ENCODE measurements at places on chromosomes 16 and 17.

- no peak for DNase-seq
These were observed 48.3 kb upstream of the AXIN2 start for GRCh38 chr17:65609749-65610148.

DNA sequence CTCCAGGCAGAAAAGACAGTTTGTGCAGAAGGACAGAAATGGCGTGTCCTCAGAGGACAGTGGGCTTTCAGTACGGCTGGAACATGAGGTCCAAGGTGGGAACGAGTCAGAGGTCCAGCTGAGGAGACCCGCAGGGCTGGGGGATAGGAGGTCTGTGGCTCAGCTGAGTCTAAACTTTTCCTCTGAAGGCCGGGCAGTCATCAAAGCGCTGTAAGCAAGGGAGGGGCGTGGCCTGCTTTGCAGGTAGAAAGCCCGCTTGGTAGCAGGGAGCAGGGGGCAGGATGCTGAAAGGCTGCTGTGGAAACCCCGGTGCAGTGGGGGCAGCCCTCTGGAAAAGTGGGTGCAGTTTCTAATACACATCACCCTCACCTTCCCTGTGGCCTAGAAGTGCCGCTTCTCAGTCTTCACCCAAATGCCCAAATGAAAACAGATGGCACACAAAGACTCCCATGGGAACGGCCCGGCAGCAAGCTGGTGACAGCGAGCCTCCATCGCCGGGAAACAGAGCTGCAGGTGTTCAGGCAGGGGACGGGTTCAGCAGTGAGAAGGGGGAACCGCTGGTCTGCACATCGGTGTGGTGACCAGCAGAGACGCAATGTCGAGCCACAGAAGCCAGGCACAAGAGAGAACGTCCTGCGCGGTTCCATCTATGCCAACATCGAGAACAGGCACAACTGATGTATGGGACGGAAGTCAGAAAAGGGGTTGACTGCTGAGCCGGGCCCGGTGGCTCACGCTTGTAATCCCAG is 12.2 kb upstream of the OSGIN1 start:
- no peak for DNase-seq

GRCh38 chr16:2979669-2980226 is 498 bp downstream of the PKMYT1 start:
- DNase-seq: no peak

GRCh38 chr16:5463820-5464219 is 366.2 kb upstream of the EEF2KMT start:
- DNase-seq: no peak

DNA sequence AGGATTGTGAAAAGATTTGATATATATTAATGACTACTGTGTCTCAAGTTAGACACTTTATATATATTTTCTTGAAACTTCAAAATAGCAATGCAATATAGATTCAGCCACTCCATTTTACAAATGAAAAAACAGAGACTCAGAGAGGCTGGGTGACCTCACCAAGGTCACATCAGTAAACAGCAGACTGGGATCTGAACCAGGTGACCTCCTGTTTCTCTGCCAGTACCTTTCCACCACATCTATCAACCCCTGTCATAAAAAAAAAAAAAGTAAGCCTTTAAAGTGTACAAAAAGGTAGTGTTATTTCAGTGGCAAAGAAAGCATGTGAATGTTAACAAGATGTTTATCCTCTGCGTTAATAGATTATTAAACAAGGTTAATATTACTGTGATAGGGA is 466.5 kb upstream of the DYNLRB2 start:
- no peak for DNase-seq

GRCh38 chr17:82487910-82488309 is 29.4 kb downstream of the NARF start:
- DNase-seq: no peak

GRCh38 chr16:77191259-77191969 is 424 bp downstream of the MON1B start:
- DNase-seq: peak; percentile 85

DNA sequence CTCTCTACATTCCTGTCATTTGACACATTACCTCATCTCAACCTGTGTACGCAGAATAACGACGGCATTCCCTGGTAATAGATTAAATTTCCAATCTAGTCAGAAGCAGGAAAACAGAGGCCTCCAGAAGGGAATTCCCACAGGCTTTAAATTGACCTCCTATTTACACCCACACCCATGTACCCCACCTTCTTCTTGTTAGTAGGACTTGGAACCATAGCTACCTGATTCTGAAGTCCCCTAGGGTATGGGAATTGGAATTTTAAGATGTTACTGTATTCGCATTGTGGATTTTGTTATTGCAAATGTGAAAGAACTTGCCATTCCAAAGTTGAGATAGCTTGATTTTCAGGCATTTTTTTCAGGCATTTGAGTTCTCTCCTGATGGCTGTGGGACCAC is 377.5 kb upstream of the DYNLRB2 start:
- DNase-seq: no peak

All from MV-4-11 (cell line).